H9 (cell line): ENCODE measurements at places on chromosomes 7 and 10. TPM values are rescaled to one million over a fixed set of nuclear protein-coding genes. Genes with fewer than 3 reads are reported as not detected.

DNA sequence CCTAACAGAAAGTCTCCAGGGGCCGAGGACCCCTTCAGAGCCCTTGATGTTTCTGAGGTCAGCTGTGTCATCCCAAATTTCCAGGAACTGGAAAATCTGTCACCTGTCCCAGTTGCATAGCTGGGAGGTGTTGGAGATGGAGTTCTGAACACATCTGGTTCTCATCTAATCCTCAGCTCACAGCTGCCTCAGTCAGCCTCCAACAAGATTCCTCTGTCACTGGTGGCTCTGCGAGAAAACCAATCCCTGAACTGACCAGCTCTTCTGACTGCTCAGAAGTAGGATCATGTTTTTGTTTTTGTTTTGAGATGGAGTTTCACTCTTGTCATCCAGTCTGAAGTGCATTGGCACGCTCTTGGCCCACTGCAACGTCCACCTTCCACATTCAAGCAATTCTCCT lies 37.6 kb upstream of the MYL10 start:
- H3K4me1 ChIP-seq, result no peaks in the 10 kb centered on the region
- H3K27ac ChIP-seq, result no peak overlapping the region
- no peak for DNase-seq
- H3K36me3 ChIP-seq, result peaks cover 3% of the 10 kb centered on the region; the same call in 2 of the 3 replicates

- H3K36me3 ChIP-seq, result no peaks in the 10 kb centered on the region
- DNase-seq, result no peak
- H3K4me3 ChIP-seq, result no peak overlapping the region
- no peaks in the 10 kb centered on the region for H3K4me1 ChIP-seq
These were observed 390.3 kb downstream of the MAGI2 start for GRCh38 chr7:79063019-79063698.

GRCh38 chr7:157210682-157211081 lies 72.0 kb downstream of the UBE3C start:
- H3K27me3 ChIP-seq, result no peaks in the 10 kb centered on the region
- no peak for DNase-seq
- no peak overlapping the region for H3K4me3 ChIP-seq
- H3K36me3 ChIP-seq, result peaks cover 18% of the 10 kb centered on the region

Gene UCN3
- total RNA-seq, result not detected in 2 replicates

Gene TAS2R3
- total RNA-seq, result 0.88 and 1.2 TPM in 2 replicates

Gene SLC18A3
- total RNA-seq, result not detected in 2 replicates

Gene HYAL4
- total RNA-seq, result not detected in 2 replicates

DNA sequence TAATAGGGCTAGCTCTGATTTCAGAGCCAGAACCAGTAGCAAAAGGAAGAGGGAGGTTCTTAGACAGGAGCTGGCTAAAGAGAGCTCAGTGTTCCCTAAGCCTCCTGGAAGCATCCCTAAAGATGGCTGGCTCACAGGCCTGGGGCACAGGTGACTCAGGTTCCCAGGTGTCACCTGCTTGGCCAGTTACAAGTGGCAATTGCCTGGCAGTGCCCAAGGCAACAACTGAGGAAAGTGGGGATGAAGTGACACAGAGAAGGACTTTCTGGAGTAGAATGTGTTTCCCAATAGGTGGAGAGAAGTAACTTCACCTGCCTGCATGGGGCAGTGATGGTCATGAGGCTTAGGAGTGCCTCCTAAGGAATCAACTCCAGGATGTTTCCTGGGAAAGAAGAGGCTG lies 66.5 kb upstream of the EEPD1 start:
- H3K36me3 ChIP-seq, result peaks cover 7% of the 10 kb centered on the region; the same call in 1 of the 2 replicates
- no peak overlapping the region for H3K4me3 ChIP-seq
- H3K27ac ChIP-seq, result no peak overlapping the region
- DNase-seq, result no peak
- no peaks in the 10 kb centered on the region for H3K4me1 ChIP-seq

Gene HOXA13
- total RNA-seq, result not detected in 2 replicates

DNA sequence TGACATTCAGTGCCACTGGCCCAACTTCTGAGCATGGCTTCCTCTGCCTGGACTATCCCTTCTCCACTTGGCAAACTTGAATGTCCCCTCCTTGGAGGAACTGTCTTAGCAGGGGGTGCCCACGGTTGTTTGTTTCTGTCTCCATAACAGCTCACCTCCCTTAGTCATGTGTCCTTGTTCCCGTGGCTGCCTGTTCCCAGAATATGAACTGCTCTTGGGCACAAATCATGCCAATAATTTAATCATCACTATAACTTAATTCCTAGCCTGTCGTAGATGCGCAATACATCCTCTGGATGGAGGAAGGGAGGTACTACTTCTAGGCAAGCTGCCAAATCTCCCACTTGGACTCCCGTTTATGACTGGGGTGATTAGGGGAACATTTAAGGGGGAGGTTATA lies 173.1 kb downstream of the MYOF start:
- no peaks in the 10 kb centered on the region for H3K4me1 ChIP-seq
- DNase-seq, result no peak
- H3K27me3 ChIP-seq, result no peaks in the 10 kb centered on the region
- no peaks in the 10 kb centered on the region; the same call in 2 of the 3 replicates for H3K36me3 ChIP-seq
- H3K4me3 ChIP-seq, result no peak overlapping the region

Gene SGPL1
- 52.6 and 60.8 TPM in 2 replicates for total RNA-seq

DNA sequence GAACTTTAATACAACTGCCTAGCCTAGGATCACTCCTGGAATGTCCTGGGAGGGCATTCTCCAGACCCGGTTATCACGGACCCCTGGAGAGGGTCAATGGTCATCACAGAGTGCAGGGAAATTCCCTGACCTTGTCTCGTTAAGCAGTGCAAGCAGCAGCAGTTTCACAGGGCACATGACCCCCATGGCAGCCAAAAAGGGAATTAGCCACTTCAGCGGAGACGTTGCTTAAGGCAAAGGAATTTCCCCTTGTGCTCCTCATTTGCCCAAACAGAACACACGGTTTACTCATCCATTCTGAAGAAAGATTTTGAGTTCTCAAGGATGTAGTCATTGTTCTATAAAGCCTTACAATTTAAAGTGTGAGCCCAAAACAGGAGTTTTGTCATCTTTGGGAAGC lies 260.3 kb downstream of the SNX13 start:
- H3K36me3 ChIP-seq, result no peaks in the 10 kb centered on the region
- no peak for DNase-seq
- no peaks in the 10 kb centered on the region for H3K27me3 ChIP-seq
- no peak overlapping the region for H3K27ac ChIP-seq
